ENCODE measurements at places on chromosomes 5 and 9.
A peak's percentile ranks its signal among the peaks of the same experiment; 100 is the strongest.

DNA sequence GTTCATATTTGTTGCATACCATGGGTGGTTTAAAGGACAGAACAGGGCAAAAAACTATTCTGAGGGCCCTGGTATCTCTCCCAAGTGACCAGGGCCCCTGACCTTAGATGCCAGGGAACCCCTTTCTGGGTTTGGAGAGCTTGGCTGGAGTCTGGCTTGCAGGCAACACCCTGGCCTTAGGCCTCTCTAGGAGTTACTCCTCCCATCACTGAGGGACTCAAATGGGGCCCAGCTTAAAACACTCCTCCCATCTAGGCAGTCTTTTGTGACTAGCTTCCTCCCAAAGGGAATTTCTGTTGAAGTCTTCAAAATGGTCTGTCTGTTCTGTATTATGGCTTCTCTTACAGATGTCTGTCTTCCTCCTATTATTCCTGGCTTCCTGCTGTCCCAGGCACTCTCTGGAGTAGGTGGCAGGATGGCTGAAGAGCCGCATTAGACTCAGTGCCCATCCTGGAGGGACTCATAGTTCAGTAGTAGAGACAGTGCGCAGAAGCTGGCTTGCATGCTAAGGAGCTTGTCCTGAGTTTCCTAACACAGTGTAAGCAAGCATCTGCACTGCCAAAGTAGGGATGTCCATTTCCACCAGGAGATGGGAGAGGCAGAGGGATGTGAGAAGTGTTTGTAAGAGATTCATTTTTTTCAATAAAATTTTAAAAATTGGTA, 10.0 kb downstream of the COL15A1 start:
- H3K4me1 ChIP-seq: no peaks in the 10 kb centered on the region
- peaks cover 30% of the 10 kb centered on the region for H3K27me3 ChIP-seq
- no peak overlapping the region for H3K4me3 ChIP-seq
- H3K27ac ChIP-seq: no peak overlapping the region
- DNase-seq: no peak

GRCh38 chr5:92942762-92943161, 638.3 kb downstream of the NR2F1-AS1 start:
- no peaks in the 10 kb centered on the region for H3K27me3 ChIP-seq
- no peaks in the 10 kb centered on the region for H3K36me3 ChIP-seq
- DNase-seq: no peak
- no peak overlapping the region for H3K27ac ChIP-seq
- H3K4me3 ChIP-seq: no peak overlapping the region

DNA sequence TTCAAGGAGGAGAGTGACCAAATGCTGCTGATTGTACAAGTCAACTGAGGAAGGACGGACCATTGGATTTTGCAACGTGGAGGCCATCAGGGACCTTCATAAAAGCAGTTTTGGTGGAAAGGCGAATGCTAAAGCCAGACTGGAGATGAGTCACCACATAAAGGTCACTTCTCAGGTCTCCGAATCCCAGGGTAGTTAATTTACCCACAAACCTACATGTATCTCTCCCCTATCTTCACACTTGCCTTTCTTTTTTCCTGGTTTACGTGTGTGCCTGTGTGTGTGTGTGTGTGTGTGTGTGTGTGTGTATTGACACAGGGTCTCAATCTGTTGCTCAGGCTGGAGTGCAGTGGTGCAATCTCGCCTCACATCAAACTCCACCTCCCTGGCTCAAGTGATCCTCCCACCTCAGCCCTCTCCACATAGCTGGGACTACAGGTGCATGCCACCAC, 4.6 kb upstream of the CTNNA1 start:
- peaks cover 9% of the 10 kb centered on the region for H3K4me1 ChIP-seq
- no peak overlapping the region for H3K4me3 ChIP-seq
- no peak for DNase-seq
- H3K36me3 ChIP-seq: no peaks in the 10 kb centered on the region
- no peaks in the 10 kb centered on the region for H3K27me3 ChIP-seq

DNA sequence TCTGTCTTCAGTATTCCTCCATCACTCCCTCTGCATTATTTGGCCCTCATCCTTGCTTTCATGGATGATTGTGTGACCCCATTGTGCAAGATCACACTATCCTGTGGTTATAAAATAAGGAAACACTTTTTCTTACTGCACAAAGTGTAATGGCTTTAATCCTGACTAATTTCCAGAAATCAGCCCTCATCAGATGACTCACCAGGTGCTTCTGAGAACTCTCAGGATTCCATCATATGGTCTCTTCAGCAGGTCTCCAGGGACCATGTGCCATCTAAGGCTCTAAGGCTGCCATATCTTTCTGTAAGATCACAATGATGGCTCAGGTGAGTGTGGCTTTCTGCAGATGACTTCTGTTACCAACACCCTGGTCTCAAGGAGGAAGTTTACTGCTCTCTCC, 27.3 kb upstream of the FER start:
- no peaks in the 10 kb centered on the region for H3K36me3 ChIP-seq
- peaks cover 4% of the 10 kb centered on the region for H3K4me1 ChIP-seq
- H3K27me3 ChIP-seq: no peaks in the 10 kb centered on the region
- no peak overlapping the region for H3K4me3 ChIP-seq

DNA sequence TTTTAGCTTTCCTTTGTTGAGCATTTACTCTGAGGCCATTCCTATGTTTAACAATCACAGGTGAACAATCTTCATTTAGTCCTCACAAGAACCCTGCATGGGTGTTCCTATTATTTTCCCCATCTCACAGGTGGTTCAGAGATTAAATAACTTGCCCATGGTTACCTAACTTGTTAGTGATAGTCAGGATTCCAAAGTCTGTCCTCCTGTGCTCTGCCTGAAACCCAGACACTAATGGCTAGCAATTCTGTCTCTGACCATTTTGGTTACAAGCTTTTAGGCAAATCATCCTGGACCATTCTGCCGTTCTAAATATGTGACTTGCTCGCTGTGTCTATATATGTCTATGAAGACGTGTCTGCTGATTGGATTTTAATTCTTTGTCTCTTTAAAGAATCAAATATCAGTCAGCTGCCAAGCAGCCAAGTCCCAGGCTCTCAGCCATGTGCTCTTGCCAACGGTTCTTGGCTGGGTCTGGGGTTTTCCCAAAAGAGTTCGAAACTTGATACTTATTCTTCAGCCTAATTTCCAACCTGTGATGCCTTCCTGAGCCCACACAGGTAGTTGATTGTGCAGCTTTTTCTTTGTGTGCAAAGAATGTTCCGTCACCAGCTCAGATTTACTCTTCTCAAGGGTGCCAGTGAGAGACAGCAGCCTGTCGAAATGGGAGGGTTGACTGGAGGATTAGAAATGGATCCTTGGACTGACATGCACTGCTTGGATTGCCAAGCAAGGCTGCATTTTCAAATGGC, 121.7 kb downstream of the NREP start:
- no peak overlapping the region for H3K4me3 ChIP-seq
- H3K27ac ChIP-seq: no peak overlapping the region
- no peaks in the 10 kb centered on the region for H3K27me3 ChIP-seq
- DNase-seq: no peak
- H3K36me3 ChIP-seq: peaks cover 2% of the 10 kb centered on the region

DNA sequence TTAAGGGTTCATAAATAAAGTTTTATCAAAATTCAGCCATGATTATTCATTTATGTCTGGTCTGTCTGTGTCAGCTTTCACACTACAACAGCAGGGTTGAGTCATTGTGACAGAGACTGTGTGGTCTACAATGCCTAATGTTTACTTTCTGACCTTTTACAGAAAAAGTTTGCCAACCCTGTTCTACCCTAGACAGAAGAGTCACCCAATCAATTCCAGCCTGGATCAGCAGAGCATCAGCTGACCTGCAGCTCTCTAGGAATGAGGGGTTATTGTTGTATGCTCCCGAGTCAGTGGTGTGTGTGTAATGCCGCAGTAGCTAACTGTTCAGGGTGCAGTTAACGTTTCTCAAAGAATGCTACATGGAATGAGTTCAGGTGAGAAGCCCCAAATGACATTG, 87.3 kb downstream of the HRH2 start:
- no peak overlapping the region for H3K4me3 ChIP-seq
- no peak overlapping the region for H3K27ac ChIP-seq
- no peaks in the 10 kb centered on the region for H3K36me3 ChIP-seq
- DNase-seq: no peak

DNA sequence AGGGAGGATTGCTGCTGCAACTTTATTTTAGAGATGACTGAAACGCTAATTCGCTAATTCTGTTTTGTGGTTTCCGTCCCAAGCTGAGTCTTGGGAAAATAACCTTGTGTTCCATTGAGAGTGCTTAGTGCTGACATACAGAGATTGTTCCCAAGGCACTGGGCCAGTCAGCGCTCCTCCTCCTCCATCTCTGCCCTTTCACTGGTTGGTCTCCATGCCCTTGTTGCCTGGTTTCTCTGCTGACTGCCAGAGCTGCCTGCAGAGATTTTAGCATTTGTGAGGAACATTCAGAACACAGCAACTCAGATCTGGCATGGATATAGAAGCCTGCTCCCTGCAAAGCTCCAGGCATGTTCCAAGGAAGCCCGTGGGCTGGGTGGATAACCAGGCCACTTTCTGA, 126.0 kb upstream of the IRX2 start:
- H3K4me3 ChIP-seq: no peak overlapping the region
- no peaks in the 10 kb centered on the region for H3K36me3 ChIP-seq
- no peaks in the 10 kb centered on the region for H3K4me1 ChIP-seq
- DNase-seq: no peak
- H3K27ac ChIP-seq: no peak overlapping the region
- H3K27me3 ChIP-seq: no peaks in the 10 kb centered on the region

GRCh38 chr5:43469671-43470391, 13.8 kb downstream of the TMEM267 start:
- peaks cover 15% of the 10 kb centered on the region for H3K4me1 ChIP-seq
- DNase-seq: no peak
- H3K4me3 ChIP-seq: no peak overlapping the region
- no peaks in the 10 kb centered on the region for H3K27me3 ChIP-seq
- H3K36me3 ChIP-seq: peaks cover 65% of the 10 kb centered on the region

- H3K36me3 ChIP-seq: no peaks in the 10 kb centered on the region
- H3K4me3 ChIP-seq: no peak overlapping the region
- H3K27ac ChIP-seq: no peak overlapping the region
- H3K27me3 ChIP-seq: peaks cover 3% of the 10 kb centered on the region
Measured at GRCh38 chr9:74556685-74557084, 59.5 kb downstream of the RORB start.

DNA sequence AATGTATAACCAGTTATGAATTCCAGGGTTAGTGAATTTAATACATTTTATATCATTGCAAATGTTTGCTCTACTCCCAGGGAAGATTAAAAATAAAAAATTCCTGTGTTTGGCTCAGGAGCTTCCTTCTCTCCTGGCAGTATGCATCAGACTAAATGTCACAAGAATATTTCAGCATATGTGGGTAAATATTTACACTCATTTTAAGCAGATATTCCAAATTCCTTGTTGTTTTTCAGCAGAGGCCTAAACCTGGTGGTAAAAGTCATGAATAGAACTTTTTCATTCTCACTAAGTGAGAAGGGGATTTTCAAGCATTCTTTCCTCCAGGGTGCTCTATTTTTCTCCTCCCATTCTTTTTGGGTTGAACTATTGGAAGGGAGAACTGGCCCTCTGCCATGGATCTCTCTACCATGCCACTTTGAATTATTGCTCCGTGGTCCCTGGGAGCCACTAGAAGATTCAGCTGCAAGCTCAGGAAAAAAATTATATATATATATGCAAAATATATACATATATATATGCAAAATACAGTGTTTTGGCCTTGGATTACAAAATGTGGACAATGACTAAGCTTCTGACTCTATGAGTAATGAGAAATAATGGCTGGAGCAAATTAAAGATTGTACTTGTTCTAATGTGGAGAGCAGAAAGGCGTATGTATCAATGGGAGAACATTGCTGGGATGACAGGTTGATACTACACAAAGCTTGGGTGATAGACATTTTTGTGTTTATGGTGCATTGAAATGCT, 180.6 kb upstream of the PAPPA start:
- H3K27me3 ChIP-seq: no peaks in the 10 kb centered on the region
- no peak for DNase-seq
- no peak overlapping the region for H3K4me3 ChIP-seq
- H3K27ac ChIP-seq: no peak overlapping the region

DNA sequence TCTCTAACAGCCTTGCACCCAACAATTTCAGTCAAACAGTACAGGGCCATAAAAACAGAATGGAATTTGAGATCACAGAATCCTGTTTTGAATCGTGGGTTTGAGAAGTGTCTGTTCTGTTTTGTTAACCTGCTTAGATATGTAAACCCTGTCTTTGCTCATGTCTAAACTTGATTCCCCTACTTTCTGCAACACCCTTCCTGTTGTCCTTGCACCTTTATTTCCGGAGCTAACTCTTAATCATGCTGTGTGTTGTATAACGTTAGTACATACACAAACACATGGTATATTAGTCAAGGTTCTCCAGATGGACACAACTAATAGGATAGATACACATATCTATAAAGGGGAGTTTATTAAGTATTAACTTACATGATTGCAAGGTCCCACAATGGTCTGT, 2229.2 kb upstream of the C9orf72 start:
- H3K27ac ChIP-seq: no peak overlapping the region
- H3K27me3 ChIP-seq: no peaks in the 10 kb centered on the region
- no peaks in the 10 kb centered on the region for H3K4me1 ChIP-seq
- no peaks in the 10 kb centered on the region for H3K36me3 ChIP-seq
- no peak for DNase-seq
- H3K4me3 ChIP-seq: no peak overlapping the region

GRCh38 chr9:130183133-130183762, 11.0 kb downstream of the NCS1 start:
- no peaks in the 10 kb centered on the region for H3K4me1 ChIP-seq
- H3K4me3 ChIP-seq: no peak overlapping the region
- DNase-seq: no peak
- peaks cover 10% of the 10 kb centered on the region for H3K27me3 ChIP-seq
- H3K36me3 ChIP-seq: no peaks in the 10 kb centered on the region
- no peak overlapping the region for H3K27ac ChIP-seq

DNA sequence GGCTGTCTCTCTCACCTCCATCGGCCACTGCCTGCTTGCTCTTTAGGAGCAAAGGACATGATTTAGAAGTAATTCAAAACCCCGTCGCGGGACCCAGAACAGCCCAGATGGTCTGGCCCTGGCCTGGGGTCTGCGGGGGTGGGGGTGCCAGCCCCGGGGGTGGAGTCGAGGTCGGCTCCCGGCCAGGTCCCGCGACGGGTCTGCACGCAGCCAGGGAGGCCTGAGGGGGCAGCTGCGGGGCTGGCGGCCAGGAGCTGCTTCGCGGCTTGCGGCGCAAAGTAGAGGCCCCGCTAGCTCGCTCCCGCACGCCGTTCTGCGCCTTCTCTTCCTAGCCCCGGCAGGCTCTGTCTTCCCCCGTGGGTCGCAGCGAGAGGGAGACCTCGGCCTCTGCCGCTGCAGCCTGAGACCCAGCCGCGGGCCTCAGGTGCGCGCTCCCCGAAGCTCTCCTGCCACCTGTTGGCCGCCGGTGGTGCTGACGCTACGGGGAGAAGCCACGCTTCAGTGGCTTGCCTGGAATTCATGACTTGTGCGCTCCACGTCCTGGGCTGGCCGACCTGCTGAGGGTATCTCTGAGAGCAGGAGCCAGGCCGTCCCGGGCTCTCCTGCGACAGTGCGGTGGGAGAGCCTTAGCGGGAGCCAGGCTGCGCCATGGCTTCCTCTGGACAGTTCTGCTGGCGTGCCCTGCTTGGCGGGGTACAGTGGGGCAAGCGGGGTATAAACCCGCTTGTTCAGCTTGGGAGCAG, 157.2 kb upstream of the PITX1 start:
- no peak overlapping the region for H3K27ac ChIP-seq
- H3K27me3 ChIP-seq: peaks cover 38% of the 10 kb centered on the region
- peak overlapping the region; percentile 78 for H3K4me3 ChIP-seq
- no peaks in the 10 kb centered on the region for H3K36me3 ChIP-seq
- H3K4me1 ChIP-seq: peaks cover 7% of the 10 kb centered on the region
- DNase-seq: peak; percentile 61

- H3K4me1 ChIP-seq: no peaks in the 10 kb centered on the region
- no peak overlapping the region for H3K4me3 ChIP-seq
- no peak overlapping the region for H3K27ac ChIP-seq
- no peaks in the 10 kb centered on the region for H3K27me3 ChIP-seq
- H3K36me3 ChIP-seq: no peaks in the 10 kb centered on the region
Measured at GRCh38 chr5:61229416-61229815, 67.1 kb upstream of the SMIM15 start.

All from activated B cell treated with CpG ODN at 0.5 μM for 24 hours (primary cell).